ENCODE measurements at places on chromosomes 16 and 17.

DNA sequence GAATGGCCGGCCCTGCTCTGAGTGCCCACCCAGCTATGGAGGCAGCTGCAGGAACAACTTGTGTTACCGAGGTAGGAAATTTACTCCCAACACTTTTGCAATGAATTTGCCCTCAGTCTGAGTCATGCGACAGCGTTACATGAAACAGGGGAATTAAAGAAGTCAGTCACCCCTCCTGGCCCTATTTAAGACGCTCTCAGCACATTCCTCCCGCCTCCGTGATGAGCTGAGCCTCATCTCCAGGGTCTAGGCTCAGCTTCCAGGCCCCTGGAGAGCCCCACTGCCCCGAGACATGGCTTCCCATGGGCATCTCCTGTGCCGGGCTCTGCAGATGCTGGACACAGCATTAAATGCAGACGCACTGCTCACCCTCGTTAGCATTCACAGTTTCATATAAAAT lies 35.0 kb downstream of the CRISPLD2 start:
- no peak for DNase-seq

DNA sequence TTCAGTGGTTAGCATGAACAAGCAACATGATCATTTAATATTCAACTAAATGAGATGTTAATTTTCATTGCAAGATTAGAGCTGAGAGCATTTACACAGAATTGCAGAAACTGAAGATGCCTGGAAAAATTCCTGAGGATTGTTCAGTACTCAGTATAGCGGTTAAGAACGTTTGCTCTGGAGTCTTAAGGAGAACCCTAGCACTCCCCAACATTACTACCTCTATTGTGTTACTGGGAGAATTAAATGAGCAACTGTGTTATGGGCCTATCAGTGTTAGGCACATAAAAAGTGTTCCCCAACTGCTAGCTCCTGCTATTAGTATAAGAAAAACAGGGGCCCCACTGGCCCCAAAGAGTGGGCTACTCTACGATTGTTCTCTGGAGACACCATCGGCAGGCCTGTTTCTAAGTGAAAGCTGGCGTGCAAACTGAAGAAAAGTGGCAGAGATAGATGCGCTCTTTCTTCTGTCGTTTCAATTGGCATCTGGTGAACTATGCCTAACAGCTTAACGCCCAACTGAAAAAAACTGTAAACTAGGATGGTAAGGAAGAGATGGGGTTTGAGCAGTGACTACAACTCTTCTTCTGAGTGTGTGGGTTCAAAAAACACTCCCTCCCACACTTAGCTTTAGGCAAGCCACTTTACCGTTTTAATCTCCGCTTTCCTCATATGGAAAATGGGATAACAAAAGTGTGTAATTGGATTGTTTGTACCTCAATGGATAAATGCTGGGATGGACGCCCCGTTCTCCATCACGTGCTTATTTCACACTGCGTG lies 1.3 kb downstream of the CDR2 start:
- DNase-seq = no peak

- DNase-seq = no peak
Measured at GRCh38 chr16:53266156-53266555, 168.1 kb upstream of the RBL2 start.

DNA sequence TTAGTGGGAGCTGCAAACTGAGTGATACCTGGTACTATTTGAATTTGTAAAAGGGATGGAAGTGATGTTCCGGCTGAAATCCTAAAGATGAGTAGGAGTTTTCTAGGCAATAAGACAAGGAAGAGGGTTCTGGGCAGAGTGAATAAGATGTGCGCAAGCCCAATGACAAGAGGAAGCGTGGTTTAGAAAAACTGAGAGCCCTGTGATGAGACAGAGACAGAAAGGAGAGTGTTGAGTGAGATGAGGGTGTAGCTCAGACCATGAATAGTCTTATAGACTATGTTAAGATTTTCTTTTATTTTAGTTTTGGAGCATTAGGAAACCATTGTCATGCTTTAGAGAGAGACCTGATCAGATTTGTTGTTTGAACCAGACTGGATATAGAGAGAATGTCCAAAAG lies 50.2 kb downstream of the COX10 start:
- DNase-seq = no peak

DNA sequence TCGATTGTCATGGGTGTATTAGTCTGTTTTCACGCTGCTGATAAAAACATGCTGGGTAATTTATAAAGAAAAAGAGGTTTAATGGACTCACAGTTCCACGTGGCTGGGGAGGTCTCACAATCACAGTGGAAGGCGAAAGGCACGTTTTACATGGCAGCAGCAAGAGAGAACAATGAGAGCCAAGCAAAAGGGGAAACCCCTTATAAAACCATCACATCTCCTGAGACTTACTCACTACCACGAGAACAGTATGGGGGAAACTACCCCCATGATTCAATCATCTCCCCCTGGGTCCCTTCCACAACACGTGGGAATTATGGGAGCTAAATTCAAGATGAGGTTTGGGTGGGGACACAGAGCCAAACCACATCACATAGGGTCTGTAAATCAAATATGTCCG lies 167.4 kb upstream of the XYLT1 start:
- DNase-seq = no peak

GRCh38 chr16:80288616-80289015 lies 252.2 kb upstream of the DYNLRB2 start:
- no peak for DNase-seq

DNA sequence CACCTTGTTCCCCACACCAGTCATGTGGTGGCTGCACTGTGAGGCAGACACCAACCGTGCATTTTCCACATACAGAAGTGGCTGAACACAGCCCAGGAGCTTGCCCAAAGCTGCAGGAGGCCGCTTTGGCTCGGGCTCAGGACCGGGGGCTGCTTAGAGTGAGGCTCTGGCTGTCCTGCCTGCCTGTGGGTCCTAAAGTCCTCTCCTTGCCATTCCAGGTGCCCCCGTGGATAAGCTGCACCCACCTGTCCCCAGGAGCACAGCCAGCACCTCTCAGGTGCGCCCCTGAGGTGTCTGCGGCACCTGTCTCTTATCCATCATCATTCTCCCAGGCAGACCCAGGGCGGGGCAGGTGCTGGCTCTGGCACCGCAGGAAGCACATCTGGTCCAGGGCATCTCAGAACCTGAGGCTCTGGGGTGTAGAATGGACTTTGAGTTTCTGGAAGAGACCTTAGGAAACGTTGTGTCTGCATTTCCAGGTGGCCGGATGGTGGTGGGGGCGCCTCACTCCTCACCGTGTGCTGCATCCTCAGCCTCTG lies 180.5 kb upstream of the ZNF469 start:
- no peak for DNase-seq

- no peak for DNase-seq
Measured at GRCh38 chr16:10876799-10877341, at the start of gene CIITA. CIITA (plus strand) TSS chr16:10877202; CDS start chr16:10877331, 129 bp downstream.

DNA sequence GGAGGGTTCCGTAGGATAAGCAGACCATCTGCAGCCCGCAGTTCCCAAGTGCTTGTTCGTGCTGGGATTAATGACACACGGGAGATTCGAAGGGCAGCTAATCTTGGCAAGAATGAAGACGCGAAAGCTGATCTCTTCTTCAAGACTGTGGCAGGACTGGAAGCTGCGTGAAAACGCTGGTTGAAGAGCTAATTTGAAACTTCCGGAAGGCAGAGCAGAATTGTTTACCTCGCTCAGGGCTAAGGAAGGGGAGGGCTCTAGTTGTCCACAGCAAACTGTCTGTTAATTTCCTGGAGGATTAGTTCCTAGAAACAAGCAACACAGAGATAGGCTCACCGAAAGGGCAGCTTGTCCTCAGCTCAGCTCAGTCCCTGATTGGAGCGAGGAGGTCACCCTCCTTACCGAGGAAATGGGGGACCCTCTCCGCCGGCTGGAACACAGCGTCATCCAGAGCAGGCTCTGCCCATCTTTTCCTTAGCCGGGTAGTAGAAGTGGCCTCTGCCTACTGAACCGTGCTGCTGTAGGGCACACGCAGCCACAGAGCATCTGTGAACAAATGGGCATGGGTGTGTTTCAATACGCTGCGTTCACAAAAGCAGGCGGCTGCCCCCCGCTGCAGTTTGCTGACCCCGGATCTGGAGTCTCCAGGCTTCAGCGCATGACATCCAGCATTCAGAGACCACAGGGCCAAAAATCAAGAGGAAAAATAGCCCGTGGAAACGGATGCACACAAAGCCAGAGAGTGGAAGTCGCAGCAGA lies 16.7 kb upstream of the BAIAP2 start:
- DNase-seq = no peak

GRCh38 chr16:23284584-23284983 lies 17.5 kb upstream of the SCNN1B start:
- no peak for DNase-seq

DNA sequence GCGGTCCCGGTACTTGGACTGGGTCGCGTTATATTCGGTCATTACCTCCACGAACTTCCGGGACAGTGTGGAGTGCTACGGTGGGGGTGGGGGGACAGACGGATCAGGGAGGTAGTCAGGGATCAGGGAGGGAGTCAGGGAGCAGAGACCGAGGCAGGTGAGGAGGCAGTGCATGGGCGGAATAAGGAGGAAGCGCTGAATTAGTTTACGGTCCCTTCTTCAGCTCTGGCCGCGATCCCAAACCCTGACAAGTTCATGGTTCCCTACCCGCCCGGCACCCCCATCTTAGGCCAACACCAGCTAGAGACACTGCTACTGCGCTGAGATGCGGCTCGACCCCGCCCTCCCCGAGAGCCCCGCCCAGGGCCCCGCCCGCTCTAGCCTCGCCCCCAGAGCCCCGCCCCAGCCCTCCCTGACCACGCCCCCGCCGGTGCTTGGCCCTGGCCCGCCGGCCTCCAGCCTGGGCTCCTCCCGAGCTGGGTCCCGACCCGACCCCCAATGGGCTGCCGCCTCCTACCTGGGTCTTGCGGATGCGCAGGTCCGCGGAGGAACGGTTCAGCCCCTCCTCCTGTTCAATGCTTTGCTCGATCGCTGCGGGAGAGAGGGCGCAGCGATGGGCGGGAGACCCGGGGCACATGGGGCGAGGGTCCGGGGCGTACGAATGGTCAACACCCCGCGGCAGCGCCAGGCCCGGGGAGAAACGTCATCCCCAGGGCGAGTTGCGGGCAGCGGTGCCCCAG lies 12.1 kb downstream of the HSD3B7 start:
- no peak for DNase-seq

GRCh38 chr17:22506861-22507260 lies 814.5 kb downstream of the KCNJ18 start:
- no peak for DNase-seq

GRCh38 chr17:60601447-60602384 lies 1.7 kb downstream of the PPM1D start:
- DNase-seq = peak; percentile 56

DNA sequence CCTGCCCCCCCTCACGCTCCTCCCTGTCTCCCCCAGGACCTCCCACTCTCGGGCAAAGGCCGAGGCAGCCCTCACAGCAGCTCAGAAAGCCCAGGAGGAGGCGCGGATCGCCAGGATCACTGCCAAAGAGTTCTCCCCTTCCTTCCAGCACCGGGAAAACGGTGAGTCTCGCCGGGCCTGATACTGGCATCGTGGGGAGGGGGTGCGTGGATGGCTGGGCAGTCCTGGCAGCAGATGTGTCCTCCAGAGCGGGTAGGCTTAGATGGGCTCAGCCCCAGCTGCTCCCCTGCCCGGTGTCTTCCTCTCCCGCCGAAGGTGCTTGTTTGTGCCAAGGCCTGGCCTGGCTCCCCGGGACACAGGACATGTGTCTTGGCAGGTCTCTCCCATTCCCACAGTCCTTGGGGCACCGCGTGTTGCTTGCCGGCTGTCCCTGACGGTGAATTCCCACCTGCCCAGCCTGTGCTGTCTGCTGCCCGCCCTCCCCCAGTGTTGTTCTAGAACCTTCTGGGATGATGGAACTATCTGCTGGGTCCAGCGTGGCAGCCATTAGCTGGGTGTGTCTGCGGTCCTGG lies 81.6 kb downstream of the KLHDC4 start:
- no peak for DNase-seq

DNA sequence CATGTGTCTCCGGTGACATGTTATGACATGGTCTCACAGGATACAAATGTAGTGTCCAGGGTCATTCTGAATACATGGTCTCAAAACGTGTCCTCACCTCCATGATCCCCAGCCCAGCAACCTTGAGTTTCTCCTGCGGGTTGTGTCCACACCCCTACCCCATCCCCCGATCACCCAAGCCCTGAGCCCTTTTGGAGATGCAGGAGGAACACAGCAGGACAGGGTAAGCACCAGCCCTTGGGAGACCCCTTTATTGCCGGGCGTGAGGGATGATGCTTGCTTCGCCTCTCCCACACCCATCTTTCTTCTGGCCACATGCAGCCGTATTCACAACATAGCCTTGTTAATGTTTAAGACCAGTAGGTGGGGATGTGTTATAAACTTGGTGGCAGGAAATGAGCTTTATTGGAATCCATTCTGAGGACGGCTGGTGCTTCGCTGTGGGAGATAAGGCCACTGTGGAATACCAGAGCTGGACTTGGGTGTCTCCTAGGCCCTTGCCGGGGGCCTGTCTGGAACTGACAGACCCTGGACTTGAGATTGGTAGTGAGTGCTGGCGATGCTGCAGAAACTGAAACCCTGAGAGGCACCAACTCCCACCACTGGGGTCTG lies 5.5 kb downstream of the TMEM132E start:
- no peak for DNase-seq

GRCh38 chr17:9648521-9649110 lies 3.3 kb downstream of the USP43 start:
- DNase-seq = no peak

GRCh38 chr16:49531931-49532840 lies 158.6 kb downstream of the C16orf78 start:
- DNase-seq = no peak

DNA sequence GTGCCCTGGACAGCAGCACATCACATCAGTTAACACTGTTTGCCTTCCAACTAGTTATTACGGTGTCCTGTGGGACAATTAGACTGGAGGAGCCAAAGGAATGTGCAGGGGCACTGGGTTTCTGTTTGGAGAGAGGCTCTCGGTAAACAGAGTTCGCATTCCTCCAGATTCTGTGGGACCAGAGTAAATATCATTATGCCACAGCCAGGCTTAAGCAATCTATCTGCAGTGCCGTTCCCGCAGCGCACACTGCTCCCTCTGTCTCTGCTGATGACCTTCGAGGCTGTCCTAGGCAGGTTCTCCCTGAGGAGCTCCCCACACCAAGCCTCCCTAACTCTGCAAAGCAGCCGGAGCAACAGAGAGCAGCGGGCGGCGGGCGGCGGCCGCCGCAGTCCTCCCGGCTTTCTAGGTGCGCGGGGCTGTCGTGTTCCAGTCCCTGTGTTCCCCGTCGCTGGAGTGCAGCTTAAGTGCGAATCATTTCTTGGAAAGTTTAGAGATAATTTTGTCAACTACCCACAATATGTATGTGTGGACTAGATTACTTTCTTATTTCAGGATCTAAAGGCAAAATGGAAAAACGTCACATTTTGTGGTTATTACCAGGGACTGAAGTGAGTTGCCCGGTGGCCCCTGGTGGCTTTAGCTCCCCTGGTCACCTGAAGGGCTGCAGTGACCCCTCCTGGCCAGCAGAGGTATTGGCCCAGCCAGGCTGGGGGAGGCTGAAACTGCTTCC lies 43.3 kb downstream of the PGS1 start:
- no peak for DNase-seq

GRCh38 chr17:40251576-40251975 lies 32.5 kb downstream of the WIPF2 start:
- no peak for DNase-seq
